Stimulated activated CD4-positive, alpha-beta T cell treated with anti-CD3 and anti-CD28 coated beads, Interleukin-4, amount 100 ng/mL, for 4 hours (primary cell): ENCODE measurements at places on chromosomes 12 and 14.

DNA sequence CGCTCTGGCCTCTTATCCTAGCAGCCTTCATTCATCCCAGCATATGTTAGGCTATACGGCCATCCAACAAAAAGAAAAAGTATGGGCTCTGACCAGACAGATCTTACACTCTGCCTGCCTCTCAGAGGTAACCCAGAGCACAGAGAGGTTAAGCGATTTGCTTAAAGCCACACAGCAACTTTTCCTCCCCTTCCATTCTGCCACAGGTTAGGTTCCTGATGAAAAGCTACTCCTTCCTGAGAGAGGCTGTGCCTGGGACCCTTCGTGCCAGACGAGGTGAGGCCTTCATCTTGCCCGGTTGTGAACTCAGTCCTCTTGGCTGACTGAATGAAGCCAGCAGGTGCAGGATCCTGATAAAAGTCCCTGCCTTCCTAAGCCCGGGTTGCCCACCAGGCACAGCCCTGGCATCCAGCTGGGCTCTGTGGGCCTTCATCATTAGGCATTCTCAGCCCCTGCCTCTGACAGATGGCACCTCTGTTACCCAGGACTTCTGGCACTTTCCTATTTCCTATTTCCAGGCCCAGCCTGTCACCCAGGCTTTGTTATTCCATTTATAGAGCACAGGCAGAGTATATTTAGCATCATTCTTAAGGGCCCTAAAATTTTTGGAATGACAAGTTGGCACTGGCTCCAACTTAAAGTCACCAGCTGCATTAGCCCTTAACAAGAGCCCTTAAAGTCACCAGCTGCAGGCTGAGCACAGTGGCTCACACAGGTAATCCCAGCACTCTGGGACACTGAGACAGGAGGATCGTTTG, 12.8 kb downstream of the SOAT2 start:
- no peak for DNase-seq

DNA sequence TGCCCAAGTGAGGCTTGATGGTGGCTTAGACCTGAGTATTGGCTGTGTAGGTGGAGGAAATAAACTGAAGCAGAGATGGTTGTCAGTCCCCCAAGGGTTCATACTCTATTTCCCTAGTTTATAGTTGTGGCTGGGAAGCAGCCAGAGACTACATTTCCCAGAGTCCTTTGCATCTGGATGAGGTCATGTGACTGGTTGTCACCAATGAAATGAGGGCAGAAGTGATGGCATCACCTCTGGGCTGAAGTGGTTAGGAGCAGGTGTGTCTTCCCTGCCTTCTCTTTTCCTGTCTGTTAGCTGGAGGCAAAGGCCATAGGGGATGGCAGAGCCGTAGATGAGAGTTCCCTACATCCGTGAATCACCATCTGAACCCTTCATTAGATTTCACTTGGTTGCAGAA, 16.3 kb upstream of the NOS1 start:
- no peak for DNase-seq

DNA sequence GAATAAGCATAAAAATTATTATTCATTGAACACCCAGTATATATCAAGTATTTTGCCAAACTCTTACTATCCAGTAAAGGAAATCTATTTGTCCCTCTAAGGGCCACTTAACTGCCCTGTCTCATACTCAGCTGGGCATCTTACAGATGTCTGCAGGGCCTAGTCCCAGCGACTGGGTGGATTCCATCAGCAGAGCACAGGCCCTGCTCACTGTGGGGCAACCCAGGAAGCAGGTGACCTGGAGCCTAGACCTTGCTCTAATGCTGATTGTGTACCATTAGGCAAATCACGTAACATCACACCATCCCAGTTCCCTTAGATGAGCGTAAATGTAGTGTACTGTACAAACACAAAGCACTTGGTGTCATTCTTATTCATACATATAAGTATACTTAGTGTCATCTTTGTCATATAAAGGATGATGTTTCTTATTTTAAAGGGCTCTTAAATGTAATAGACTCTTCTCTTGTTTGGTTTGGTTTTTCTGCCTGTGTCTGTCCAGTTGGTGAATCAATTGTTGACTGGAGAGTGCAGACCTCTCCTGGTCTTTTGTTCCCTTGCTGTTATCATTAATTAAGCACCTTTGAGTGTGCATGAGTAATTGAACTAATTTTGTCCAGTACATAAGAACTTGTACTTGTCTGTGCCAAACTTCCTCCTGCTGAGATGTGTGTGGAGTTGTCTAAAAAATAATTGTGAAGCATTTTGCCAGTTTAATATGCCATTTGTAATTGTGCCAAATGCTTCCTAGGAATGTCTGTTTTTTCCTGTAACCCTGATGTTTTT, 49.3 kb downstream of the RAB35 start:
- DNase-seq: no peak

- DNase-seq: peak; percentile 29
Measured at GRCh38 chr12:12582895-12583303, 20.2 kb upstream of the DUSP16 start.

GRCh38 chr12:66584673-66585072, 94.2 kb downstream of the GRIP1 start:
- DNase-seq: no peak

DNA sequence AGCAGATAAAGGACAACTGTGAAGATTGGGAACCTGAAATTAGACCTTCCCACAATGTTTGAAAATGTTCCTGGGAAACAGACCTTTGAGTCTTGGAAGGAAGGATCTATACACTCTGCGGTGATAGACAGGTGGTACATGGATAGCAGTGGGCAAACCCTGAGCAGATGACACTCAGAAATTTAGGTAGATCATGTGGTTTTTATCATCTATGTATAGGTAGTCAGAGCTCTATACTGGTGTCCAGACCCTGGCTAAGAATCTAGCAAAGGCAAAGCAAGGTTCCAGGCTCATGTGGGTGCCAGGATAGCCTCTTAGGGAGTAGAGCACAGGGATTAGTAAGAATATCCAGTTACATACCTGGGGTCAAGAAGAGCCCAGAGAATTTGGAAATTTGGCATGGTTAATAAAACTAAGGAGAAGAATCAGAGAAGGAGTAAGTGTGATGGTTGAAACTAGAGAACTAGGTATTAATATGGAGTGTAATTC, 331.2 kb upstream of the FBXO33 start:
- no peak for DNase-seq

DNA sequence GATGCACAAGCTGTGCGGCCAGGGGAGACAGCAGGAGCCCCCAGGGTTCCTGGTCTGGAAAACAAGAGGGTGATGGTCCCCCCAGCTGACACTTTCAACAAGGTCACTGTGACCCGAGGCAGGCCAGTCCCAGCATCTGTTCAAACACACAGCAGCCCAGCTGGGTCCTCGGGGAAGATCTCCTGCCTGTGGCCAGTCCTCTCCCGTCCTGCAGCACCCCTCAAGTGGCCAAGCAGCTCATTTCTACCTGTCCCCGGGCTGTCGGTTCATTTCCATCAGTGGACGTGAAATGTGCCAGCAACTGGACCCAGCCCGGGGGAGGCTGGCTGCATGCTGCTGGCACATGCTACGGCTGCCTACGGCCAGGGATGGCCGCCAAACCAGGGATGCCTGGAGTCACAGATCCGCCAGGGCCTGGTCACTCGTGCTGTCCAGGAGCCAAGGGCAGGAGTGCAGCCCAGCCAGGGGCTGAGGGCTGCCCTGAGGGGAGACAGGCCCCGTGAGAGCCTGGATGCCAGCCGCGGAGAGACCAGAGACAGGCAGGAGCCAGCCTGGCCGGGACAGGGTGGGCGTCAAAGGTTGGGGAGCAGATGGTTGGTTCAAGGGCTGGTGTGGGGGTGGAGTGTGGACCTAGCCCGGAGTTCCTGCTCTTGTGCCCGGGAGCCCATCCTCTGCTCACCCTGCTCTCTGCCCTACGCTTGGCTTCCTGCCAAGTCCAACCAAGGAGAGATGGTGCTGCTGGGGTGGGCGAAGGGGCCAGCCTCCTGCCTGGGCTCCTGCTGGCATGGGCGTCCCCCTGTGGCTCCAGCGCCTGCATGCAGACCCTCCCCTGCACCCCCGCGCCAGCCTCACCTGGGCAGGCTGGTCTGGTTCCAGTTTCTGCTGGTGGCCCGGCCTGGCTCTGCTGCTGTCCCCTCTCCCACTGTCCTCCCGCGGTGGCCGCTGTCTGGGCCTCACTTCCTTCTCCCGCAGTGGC, 143.8 kb downstream of the ADGRD1 start:
- DNase-seq: no peak

- DNase-seq: no peak
Measured at GRCh38 chr14:100618763-100619320, 31.6 kb upstream of the BEGAIN start.

- DNase-seq: no peak
Measured at GRCh38 chr12:54650409-54650808, 2.2 kb upstream of the DCD start.

- DNase-seq: no peak
Measured at GRCh38 chr14:73325630-73326299, 88.5 kb downstream of the PAPLN start.

GRCh38 chr12:101116911-101117310, 93.1 kb downstream of the SLC5A8 start:
- no peak for DNase-seq

DNA sequence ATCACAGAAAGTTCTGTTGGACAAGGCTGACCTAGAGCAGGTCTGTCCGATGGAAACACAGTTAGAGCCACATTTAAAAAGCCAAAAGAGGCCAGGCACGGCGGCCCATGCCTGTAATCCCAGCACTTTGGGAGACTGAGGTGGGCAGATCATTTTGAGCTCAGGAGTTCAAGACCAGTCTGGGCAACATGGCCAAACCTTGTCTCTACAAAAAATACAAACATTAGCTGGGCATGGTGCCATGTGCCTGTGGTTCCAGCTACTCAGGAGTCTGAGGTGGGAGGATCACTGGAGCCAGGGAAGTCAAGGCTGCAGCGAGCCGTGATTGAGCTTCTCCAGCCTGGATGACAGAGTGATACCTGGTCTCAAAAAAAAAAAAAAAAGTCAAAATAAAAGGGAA, 14.9 kb downstream of the UBE3B start:
- no peak for DNase-seq

- no peak for DNase-seq
Measured at GRCh38 chr12:76560086-76560491, 518 bp upstream of the OSBPL8 start.
